ENCODE measurements at places on chromosomes 13 and 19. TPM values are rescaled to one million over a fixed set of nuclear protein-coding genes. Genes with fewer than 3 reads are reported as not detected.
A peak's percentile ranks its signal among the peaks of the same experiment; 100 is the strongest.

DNA sequence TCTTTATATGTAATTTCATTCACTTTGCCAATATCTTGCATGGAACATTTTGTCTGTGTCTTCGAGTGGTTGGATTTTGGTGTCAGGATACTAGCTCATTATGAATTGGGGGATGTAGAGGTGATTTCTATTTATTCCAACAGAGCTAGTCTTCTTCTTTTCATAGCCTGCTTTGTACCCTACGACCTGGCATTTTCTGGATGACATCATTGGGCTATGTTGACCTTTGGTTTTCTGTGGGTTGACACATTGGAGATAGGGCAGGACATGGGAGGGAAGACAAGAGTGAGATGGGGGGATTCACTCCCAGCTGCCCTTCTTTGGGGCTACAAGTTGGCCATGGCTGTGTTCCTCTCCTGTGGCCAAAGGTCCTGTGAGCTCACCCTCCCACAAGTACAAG is 38.0 kb downstream of the WTIP start:
- no peak for DNase-seq

DNA sequence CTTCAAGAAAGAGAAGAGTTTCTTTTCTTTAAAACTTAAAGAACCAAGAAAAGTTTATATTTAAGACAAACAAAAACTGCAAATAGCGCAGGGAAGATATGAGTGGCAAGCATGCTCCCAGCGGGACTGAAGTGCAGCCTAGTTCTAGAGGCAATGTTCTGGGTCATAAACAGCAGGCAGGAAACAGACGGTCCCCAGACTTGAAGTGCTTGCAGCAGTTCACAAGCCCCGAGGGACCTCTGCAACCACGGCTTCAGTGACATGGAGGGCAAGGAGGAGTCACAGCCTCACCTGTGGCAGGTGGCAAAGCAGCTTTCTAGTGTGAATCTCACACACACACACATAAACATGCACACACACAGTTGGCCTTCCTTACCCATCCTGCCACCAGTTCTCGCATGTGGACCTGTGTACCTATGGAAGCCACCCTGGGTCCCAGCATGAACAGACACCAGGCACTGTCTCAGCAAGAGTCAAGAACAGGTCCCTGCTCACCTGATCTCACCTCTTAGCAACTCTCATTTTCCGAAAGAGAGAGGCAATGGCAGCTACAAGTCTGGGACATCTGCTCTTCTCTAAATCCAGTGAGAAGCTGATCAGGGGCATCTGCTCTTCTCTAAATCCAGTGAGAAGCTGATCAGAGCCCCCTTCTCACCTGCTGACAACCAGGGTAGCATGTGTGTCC is 162.0 kb downstream of the EFNB2 start:
- DNase-seq, result no peak

- DNase-seq, result no peak
These were observed 21.1 kb upstream of the CFAP97D2 start for GRCh38 chr13:114157869-114158495.

DNA sequence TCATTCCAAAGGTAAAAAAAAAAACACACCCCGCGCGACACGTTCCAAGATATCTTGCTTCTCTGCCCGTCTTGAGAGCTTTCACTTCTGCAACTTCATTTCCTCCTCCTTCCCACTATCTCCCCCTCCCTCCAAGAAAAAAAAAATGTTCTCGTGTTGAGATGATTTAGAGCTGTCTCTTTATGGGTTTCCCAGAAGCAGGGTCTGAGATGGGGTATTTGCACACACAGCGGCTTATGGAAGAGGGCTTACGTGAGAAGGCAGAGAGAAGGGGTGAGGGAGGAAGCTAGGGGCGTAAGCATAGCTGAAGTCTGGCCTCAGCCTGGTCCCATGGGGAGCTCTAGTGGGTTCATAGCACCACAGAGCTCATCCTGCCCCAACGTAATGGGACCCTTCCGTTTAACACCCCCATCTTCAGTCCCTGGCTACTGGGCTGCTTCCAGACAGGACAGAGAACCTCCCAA is 31.3 kb upstream of the USE1 start:
- DNase-seq, result no peak

DNA sequence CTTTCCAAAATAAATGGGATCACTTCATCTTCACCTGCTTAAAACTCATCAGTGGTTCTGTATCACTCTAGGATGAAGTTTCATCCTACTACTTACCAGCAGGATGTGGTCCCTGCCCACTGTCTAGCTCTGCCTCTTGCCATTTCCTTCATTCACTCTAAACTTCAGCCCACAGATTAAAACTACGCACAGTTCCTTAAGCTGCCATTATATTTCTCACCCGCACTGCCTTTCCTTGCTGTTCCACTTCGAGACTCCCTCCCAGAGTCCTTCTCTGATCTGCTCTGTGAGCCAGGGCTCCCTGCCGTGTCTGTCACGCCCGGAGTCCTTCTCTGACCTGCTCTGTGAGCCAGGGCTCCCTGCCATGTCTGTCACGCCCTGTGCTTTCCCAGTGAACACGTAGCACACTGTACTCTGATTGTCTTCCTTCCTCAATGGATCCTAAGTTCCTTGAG is 52.0 kb upstream of the NPAS1 start:
- no peak for DNase-seq

GRCh38 chr19:9857920-9858746 is 23.0 kb downstream of the PIN1 start:
- DNase-seq, result no peak

GRCh38 chr19:51367255-51367564 is 1.0 kb upstream of the ETFB start:
- DNase-seq, result no peak

- no peak for DNase-seq
These were observed at the start of gene PPFIA3 for GRCh38 chr19:49119411-49120324. PPFIA3 (plus strand) TSS chr19:49119544; CDS start chr19:49127874, 8,330 bp downstream.

GRCh38 chr19:3443840-3444694 is 36.3 kb downstream of the SMIM24 start:
- no peak for DNase-seq

GRCh38 chr13:97120346-97120745 is 101.8 kb upstream of the MBNL2 start:
- DNase-seq, result no peak

DNA sequence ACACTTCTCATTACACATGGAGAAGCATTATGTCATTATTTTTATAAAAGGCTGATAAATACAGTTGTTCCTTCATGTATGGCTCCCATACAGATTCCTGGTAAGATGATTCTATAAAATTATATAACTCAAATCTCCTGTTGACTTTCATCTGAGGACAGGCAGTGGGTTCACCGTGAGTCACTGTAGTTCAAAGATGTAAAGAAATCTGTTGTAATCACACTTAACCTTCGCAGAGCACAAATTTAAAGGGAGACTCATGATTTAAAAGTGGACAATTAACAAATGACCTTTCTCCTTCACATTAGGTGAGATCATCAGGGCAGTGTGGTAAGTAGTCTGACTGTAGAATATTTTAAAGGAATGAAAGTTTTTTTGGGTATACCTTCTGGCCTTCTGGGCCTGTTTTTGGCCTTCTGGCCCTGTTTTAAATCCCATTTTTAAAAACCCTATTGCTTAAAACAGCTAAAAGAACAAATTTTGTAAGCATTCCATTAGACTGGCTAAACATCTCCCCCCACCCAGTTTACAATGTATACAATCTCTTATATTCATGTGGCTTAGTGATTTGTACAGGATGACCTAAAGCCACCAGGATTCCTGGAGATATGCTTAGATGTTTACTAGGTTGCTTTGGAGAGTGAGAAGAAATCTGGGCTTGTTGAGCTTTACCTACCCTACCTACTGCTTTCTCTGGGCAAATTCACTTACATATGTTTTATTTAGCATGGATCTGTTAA is 171.2 kb downstream of the ITGBL1 start:
- DNase-seq, result no peak

- DNase-seq, result no peak
These were observed 5.9 kb upstream of the GDF15 start for GRCh38 chr19:18379803-18380747.

- no peak for DNase-seq
These were observed 36.2 kb downstream of the SLAIN1 start for GRCh38 chr13:77733674-77734073.

GRCh38 chr13:96792736-96793403 is 201.4 kb downstream of the OXGR1 start:
- no peak for DNase-seq

GRCh38 chr13:44051918-44052675 is 172.4 kb downstream of the LACC1 start:
- DNase-seq, result no peak

DNA sequence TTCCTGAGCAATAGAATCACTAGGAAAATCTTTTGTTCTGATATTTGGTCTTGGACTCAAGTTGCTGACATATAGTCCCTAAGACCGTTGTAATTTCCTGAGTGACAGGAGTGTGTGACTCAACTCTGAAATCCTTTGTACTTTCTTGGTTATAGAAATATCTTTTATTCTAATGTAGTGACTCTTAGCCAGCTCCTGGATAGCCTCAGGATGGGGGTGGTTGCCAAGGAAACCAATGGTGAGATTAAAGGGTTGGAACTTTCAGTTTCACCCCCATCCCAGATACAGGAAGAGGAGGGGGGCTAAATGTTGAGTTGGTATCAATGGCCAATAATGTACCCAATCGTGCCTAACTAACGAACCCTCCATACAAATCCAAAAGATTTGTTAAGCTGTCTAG is 41.8 kb downstream of the MBD3L2B start:
- DNase-seq, result no peak

- peak; percentile 48 for DNase-seq
These were observed 3.8 kb downstream of the S1PR2 start for GRCh38 chr19:10227026-10227971.

- no peak for DNase-seq
These were observed 460 bp downstream of the KMT5C start for GRCh38 chr19:55339889-55340783.

DNA sequence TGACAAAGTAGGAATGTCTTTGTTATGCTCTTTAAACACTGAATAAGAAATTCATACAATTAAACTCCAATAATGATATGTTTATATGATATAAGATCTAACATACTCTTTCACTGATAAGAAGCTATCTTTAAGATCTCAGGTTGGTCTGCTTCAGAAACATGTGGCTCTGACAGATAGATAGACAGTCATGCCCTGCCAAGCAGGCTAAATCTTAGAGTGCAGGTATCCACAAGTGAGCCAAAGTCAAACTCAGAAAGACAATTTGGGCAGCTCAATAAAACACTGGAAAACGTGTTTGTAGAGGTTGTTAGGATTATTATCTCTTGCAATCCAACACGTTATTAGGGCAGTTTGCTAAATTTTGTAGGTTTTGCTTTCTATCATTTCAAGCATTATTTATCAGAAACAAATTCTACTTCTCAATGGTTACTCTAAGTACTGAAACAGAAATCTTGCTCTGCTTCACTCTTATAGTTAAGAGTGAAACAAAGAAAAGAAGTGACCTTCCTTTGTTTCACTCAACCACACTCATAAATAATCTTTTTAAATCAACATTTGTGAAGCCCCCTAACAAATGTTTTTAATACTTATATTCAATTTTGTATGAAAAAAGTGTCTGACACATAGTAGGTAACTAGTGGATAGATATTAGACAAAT is 1255.6 kb downstream of the DIAPH3 start:
- no peak for DNase-seq

DNA sequence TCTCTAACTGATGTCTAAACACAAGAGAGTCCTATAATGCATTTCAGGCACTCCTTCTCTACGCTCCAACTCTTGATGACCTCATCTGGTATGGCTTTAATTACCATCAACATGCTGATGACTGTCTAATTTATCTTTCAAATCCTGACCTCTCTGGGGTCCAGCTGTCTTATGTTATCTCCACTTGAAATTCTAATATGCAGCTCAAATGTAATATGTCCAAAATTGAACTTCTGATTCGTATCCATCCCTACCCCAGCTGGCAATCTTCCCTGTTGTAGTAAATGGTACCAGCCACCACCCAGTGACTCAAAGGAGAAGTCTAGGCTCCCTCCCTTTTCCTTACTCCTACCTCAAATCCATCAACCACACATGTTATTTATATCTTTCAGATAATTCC is 288.0 kb upstream of the SLC10A2 start:
- no peak for DNase-seq

DNA sequence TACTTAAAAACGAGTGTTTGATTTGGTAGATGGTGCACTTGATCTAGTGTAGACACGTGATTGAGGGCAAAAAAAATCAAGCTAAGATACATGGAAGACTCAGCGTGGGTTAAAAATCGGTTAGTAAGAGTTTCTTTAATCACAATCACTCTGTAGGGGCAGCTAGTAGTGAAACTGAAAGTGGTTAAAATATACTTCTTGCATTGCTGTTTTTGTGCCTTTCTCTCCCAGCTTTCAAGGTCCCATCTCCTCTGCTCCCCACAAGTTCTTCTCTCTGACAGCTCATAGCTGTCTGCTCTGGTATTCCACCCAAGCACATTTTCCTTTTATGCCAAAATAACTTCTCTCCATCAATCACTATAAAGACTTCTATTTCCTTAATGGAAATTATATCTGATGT is 1089.7 kb downstream of the EFNB2 start:
- DNase-seq, result no peak

DNA sequence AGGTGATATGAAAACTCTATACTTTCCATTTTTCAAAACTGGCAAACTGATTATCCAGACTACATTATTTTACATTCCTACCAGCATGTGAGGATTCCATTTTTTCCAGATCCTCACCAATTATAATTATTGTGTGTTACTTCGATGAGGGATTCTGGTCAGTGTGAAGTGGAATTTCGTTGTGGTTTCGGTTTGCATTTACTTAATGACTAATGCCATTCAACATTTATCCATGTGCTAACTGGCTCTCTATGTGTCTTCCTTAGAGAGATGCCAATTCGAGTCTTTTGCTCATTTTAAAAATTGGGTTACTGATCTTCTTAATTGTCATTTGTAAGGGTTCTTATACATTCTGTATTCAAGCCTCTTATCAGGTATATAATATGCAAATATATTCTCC is 1551.3 kb upstream of the MIR17HG start:
- no peak for DNase-seq

GRCh38 chr19:48955308-48955958 is 758 bp downstream of the BAX start:
- DNase-seq, result no peak

Gene CBLC
- 7.8 TPM for polyA plus RNA-seq

Gene PRSS57
- polyA plus RNA-seq, result 0.28 TPM

Gene MAMSTR
- polyA plus RNA-seq, result 9.6 TPM

Gene KCNN4
- 0.90 TPM for polyA plus RNA-seq

Gene S1PR2
- polyA plus RNA-seq, result 14.4 TPM

Gene METTL21C
- polyA plus RNA-seq, result 0.49 TPM

Gene LILRB1
- 1.7 TPM for polyA plus RNA-seq

Gene SLC6A16
- polyA plus RNA-seq, result 6.5 TPM

Gene CGB2
- polyA plus RNA-seq, result 0.28 TPM

Gene INSR
- 27.2 TPM for polyA plus RNA-seq

Gene SGTA
- polyA plus RNA-seq, result 74.1 TPM

Gene RFPL4AL1
- polyA plus RNA-seq, result not detected

Gene MBD3L5
- not detected for polyA plus RNA-seq

Gene ZNF547
- polyA plus RNA-seq, result 8.4 TPM

All from left renal cortex interstitium (tissue), 4 donors.